ENCODE measurements at places on chromosomes 4 and X.

DNA sequence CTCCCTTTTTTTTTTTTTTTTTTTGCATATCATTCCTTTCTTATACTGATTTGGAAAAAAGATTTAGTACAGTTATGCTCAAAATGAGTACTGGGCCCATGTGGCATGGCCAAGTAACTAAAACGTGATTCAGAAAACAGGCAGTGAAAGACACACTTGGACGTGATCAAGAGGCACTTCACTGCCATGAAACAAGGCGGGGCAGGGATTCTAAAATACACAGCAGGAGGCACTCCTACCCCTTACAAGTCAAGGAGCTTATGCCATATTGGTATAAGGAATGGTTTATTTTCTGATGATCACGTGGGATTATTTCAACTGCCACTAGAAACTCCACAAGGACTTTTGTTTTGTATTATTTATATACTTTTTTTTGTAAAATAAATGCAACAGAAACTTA lies 72.0 kb downstream of the CHST7 start:
- no peak for DNase-seq

DNA sequence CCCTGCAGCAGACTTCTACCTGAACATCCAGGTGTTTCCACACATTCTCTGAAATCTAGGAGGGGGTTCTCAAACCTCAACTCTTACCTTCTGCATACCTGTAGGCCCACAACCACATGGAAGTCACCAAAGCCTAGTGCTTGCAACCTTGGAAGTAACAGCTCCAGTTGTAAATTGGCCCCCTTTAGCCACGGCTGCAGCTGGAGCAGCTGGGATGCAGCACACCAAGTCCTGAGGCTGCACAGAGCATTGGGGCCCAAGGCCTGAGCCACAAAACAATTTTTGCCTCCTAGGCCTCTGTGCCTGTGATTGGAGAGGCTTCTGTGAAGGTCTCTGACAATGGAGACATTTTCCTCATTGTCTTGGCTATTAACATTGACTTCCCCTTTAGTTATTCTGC lies 772.4 kb upstream of the INTU start:
- no peak for DNase-seq

- DNase-seq, result peak; percentile 22
These were observed 6.8 kb downstream of the HNRNPDL start for GRCh38 chr4:82423245-82424054.

- DNase-seq, result peak; percentile 47
These were observed at the start of gene PGRMC2 for GRCh38 chr4:128287141-128287870. PGRMC2 (minus strand) TSS chr4:128287813; CDS start chr4:128287790, 23 bp downstream.

DNA sequence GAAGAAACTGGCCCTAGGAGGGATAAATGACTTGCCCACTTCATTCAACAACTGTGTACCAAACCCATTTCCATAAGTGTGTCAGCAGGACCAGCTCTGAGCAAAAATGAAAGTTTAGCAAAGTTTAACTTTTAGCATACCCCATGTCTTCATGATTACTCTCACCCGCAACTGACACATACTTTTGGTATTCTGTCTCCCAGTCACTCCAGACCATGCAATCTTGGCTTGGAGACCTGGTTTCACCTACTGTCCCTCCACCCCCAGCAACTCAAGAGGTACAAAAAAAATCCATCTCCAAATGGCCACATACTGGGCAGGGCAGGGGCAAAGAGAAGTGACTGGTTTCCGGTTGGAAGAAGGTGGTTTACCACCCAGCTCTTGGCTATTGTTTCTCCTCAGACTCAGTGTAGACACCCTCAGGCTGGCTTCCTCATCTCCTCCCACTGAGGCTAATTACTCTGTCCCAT lies 79.8 kb downstream of the RLIM start:
- no peak for DNase-seq

DNA sequence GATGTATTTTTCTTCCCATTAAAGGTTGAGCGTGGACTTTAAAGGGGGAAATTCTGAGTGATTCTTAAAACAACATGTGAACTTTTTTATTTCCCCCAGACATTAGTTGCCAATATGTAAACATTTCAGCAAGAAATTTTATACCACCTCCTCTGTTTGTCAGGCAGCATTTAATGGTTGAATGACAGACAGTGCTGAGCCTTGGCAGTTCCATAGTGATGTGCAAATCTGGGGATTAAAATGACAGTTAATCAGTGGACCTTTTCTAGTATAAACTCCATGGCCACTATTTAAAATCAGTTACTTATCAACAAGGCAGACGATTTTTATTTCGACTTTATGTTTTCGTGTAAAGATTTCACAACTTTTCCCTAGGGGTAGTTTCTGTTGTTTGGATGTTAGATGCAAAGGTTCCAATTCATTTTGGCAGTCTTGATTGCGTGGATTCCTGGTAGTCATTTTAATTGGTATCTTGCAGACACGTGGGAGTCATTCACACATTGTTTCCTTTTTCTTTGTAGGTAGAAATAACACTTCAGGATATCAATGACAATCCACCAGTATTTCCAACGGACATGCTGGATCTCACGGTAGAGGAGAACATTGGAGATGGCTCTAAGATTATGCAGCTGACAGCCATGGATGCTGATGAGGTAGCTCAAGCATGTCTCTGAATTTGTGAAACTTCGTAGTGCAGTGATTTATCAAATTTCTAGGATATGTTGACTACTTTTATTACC lies 83.7 kb downstream of the FAT4 start:
- DNase-seq, result no peak

Measured in cardiac fibroblast (primary cell).